ENCODE measurements at places on chromosomes 5 and 9.

- peak; percentile 82 for DNase-seq
Observed at GRCh38 chr5:138470322-138471051, 5.2 kb downstream of the EGR1 start.

DNA sequence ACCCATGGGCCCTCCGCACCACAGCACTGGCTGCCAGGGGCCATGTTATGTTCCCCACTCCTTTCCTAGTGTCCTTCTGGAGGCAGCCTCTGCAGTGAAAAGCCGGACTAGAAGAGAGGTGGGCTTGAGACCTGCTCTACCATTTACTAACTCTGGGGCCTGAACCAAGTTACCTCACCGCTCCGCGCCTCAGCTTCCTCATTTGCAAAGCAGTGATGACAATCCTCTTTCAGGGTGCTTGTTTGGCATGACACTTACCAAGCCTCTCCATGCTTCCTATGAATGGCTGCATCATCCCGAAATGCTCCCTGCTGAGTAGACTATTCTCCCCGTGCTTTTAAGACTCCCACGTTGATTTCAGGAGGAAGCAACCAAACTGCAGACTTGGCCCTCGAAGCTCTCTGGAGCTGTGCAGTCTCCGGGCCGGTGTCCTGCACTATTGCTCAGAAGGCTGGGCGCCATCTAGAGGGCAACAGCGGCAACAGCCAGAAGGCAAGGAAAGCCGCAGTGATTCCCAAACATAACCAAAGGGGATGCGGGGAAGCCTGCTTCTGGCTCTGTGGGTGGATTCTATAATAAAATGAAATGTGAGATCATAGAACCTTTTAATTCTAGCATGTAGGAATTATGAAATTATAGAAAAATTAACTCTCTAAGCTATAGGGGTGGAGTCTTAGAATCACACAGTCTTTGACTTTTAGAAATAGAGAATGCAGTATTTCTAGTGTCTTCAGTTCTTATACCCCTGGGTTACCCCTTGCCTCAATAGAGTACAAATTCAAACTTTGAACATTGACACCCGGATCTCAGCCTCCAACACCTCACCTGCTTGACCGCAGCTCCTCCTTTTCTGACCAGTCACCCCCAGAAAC lies 599.8 kb upstream of the BRINP1 start:
- peak; percentile 57 for DNase-seq

GRCh38 chr9:131218370-131218769 lies 57.9 kb downstream of the FAM78A start:
- DNase-seq: no peak

DNA sequence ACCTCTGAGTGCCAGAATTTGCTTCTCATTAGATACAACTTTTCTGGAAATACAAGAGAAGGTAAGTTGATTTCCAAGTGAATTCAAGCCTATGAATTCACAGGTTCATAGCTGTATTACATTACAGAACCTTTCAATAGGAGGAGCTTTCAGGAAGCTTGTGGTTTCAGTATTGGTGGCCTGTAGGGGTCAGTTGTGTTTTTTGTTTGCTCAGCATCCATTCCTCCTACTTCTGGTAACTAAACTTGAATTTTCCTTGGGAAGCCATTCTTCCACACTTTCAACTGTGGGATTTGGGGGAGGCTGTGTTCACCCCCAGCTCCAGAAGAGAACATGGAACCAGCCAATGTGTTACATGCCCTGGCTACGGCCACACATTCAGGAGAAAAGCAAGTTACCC lies 5.6 kb upstream of the CYSTM1 start:
- DNase-seq: peak; percentile 45

DNA sequence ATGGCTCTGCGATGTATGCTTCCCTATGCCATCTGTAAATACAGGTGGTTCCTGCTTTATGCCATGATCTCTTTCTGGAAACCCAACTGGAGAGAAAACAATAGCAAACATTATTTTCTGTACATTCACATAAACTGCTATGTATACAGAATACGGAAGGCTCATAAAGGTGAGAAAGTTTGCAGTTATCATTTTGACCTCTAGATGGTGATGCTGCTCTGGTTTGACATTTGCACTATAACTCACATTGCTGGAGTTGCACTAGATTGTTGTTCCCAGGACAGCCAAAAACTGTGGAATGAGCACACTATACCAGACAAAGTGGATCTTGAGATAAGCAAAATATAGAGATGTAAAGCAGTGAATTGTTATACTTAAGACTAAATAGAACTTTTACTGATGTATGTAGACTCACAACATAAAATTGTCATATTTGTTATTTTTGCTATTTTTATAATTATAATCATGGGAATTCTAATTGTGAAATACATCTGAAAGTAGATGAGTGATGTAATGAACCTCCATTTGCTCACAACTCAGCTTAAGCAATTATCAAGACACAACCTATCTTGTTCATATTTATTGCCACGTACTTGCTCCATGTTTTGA lies 246.5 kb downstream of the PTPRD start:
- DNase-seq: peak; percentile 8

- DNase-seq: peak; percentile 33
Observed at GRCh38 chr5:147017621-147018020, 139.1 kb upstream of the PPP2R2B start.

DNA sequence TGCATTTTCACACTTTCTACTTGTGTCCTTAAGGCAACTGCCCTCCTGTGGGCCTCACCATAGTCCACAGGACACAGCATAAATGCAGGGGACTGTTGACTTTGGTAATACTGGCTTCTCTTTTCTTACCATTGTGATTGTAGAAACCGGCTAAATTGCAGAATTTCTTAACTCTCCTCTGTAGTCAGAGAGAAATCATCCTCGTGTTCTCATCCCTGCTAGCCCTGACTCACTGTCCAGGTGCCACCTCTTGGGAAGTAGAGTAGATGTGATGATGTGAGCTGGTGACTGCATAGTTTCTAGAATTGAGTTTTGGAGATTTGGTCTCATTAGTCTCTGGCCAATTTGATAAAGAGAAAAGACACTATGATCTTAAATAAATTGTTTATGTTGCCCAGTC lies 5.5 kb downstream of the PHF24 start:
- DNase-seq: no peak

GRCh38 chr5:157343842-157344790 lies 78.2 kb downstream of the CYFIP2 start:
- DNase-seq: no peak

DNA sequence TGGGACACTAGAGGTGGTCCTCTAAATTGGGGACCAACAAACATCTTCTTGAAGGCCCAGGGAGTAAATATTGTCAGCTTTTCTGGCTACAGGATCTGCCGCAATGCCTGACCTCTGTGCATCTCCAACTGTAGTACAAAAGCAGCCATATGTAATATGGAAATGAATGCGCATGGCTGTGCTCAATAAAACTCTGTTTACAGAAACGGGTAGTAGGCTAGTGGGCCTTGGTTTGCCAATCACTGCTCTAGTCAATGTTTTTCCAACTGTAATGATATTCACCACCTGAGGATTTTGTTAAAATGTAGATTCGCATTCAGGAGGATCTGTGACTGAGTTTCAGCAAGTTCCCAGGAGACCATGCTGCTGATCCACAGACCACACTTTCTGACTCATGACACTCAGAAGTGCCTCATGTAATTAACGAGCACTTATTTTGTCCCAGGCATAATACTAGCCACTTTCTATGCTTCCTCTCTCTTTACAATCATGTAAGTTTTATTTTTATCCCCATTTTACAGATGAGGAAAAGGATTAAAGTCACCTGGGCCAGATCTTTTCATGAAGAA lies 96.9 kb downstream of the MED27 start:
- no peak for DNase-seq

- no peak for DNase-seq
Observed at GRCh38 chr5:71937921-71938698, 169.2 kb upstream of the MAP1B start.

GRCh38 chr5:16992444-16992843 lies 56.4 kb upstream of the MYO10 start:
- peak; percentile 82 for DNase-seq

- no peak for DNase-seq
Observed at GRCh38 chr5:115489733-115490132, 54.8 kb downstream of the FEM1C start.

DNA sequence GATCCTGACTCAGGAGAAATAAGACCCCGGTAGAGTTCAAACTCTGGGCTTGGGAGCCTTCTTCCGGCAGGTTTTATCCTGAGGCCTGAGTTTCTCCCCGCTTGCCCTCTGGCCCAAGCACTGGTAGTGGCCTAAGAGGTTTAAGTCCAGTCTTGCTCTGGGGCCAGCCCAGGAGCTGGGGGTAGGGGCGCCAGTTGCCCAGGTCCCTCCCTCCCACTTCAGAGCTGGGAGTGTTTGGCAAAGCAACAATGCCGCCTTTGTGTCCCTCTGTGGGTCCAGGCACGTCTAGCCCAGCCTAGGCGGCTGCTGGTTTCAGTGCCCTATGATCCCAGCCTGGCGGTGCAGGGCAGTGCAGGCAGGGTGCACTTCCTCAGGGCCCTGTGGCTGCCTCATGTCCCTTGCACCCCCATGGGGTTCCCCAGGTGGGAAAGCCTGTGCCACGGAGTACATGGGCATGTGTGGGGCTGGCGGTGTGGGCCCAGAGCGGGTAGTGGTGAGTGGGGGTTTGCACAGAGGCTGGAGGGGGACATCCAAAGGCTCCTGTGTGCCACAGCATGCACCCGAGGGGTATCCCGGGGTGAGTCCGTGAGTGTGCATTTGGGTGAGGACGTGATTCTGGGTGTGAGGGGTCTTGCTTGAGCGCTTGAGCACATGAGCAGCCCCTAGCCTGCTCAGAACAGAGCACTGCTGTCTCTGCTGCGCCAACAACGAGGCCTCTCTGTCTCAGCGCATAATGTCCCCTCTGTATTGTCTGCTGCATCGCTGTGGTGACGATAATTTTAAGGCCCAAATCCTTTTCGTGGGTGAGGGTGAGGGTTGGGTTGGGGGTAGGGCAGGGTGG lies 61.7 kb upstream of the PSD2 start:
- no peak for DNase-seq

- peak; percentile 37 for DNase-seq
Observed at GRCh38 chr5:157778121-157778805, 34.8 kb downstream of the LSM11 start.

DNA sequence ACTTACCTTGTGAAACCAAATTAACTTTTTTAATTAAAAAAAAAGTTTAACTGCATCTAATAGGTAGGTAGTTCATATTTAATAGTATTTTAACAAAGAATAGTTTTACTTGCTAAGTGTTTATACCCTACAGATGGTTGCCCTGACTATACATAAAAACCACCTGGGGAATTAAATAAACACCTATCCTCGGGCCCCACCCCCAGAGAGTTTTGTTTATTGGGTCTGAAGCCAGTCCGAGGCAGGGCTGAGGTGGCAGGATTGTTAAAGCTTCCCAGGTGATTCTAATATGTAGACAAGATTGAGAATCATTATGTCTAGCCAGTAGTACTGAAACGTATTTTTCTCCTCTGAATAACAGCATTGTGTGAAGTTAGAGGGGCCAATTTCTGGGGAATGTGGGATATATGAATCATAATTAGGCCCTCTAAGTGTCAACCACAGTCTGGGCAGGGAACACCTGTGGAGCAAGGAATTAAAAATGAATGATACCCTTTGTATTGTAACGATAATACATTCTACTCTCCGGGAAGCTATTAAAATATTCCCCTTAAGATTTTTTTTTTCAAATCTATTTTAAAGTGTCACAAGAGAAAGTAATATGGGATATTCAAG lies 5.6 kb upstream of the PAM start:
- DNase-seq: no peak

GRCh38 chr9:132008184-132008803 lies 71.4 kb downstream of the MED27 start:
- DNase-seq: no peak

- no peak for DNase-seq
Observed at GRCh38 chr5:402615-403359, 40.2 kb upstream of the EXOC3 start.

- peak; percentile 99 for DNase-seq
Observed at GRCh38 chr5:167642779-167643517, 648.5 kb upstream of the WWC1 start.

- DNase-seq: no peak
Observed at GRCh38 chr5:58582019-58582802, 664 bp upstream of the RAB3C start.

DNA sequence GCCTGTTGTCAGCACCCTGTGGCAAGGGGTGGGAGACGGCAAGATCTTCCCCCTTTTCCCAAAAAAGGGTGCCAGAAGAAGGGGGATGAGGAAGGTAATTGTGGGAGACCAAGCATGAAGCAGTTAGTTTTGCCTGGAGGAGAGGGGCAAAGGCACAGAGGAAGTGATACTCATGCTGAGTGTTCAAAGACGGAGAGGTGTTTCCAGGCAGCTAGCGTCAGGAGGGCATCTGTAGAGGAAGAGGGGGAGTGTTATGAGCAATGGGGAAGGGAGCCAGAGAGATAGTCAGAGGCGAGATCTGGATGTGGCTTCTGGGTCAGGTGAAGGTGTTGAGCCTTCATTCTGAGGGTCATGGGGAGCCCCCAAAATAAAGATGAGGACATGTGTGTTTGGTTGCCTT lies 26.9 kb upstream of the ADAM19 start:
- peak; percentile 69 for DNase-seq

- DNase-seq: no peak
Observed at GRCh38 chr9:126127591-126127990, 199.0 kb upstream of the MVB12B start.

GRCh38 chr5:63233361-63233760 lies 654.7 kb downstream of the LRRC70 start:
- DNase-seq: no peak

GRCh38 chr5:173247510-173247909 lies 12.5 kb upstream of the NKX2-5 start:
- DNase-seq: no peak

- peak; percentile 18 for DNase-seq
Observed at GRCh38 chr5:37665889-37666288, 174.0 kb downstream of the GDNF start.

- no peak for DNase-seq
Observed at GRCh38 chr9:125202846-125203618, 2.7 kb downstream of the RABEPK start.

DNA sequence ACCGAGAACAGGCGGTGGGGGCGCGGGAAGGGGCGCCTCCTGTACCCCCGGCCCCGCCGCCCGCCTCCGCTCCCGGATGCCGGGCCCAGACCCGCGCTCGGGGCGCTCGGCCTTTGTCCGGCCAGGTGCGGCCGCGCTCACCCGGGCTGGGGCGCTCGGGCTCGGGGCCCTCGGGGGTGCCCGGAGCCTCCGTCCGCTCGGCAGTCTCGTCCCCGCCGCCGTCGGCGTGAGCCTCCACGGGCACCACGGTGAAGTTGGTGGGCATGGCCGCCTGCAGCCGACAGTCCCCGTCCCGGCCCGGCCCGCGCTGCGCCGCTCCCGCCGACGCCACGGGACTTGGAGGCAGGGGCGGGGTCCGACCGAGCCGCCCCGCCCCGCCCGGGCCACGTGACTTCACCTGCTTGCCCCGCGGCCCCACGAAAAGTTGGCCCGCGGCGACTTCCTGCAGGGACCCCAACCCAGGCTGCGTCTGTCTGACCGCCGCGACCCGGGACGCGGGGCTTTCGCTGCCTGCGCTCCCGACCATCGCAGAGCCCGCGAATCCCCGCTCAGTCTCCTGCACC lies at the start of gene SLC12A7:
Gene SLC12A7, minus strand, starts transcription at position 337 of the 563 bp plus-strand sequence. Its CDS starts 72 bp downstream, at position 265.
- DNase-seq: no peak

- DNase-seq: no peak
Observed at GRCh38 chr5:16946725-16947124, 10.6 kb upstream of the MYO10 start.

GRCh38 chr5:131635684-131636572 lies 899 bp upstream of the RAPGEF6 start:
- DNase-seq: no peak

- peak; percentile 17 for DNase-seq
Observed at GRCh38 chr5:53109056-53109442, 508 bp downstream of the MOCS2 start.

GRCh38 chr9:12904261-12905000 lies 129.6 kb downstream of the LURAP1L start:
- no peak for DNase-seq
